Globus pallidus (tissue), 1 donor: ENCODE measurements at places on chromosomes 2 and 18.

GRCh38 chr18:26227051-26227670 lies 916 bp downstream of the TAF4B start:
- DNase-seq: no peak

GRCh38 chr2:37119157-37119556 lies 34.8 kb downstream of the GPATCH11 start:
- no peak for DNase-seq

DNA sequence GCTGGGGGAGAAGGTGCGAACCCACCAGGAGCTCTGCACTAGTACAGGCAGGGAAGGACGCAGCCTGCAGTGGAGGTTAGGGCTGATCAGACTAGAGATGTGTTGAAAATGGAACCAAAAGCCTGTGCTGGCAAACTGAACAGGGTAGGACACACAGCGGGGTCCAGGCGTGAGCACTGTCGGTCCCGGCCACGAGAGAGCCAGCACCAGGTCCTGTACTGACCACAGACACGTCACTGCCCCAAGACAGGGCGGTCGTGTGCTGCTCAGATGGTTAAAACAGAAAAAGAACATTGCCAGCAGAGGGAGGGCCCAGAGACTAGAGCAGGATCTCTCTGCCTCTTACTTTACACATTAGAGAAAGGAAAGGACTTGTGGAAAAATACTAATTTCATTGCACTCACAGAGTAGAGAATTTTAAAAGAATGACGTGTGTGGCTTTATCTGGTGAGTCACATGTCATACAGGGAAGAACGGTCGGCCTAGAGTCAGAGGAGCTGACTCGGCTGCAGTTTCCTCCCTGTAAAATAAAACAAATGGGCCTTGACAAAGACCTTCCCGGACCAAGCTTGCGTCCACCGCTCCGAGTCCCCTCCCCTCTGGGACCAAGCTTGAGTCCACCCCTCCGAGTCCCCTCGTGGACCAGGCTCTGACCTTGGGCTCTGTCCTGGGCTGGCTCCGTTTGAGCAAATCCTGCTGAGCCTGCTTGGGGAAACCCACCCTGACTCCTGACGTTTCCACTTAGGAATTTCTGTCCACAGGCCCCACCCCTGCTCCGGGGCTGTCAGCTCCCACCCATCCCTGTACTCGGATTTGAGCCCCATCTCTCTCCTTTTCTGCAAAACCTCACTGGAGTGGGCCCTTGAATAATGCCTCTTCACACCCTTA lies 16.7 kb upstream of the ADI1 start:
- DNase-seq: no peak

DNA sequence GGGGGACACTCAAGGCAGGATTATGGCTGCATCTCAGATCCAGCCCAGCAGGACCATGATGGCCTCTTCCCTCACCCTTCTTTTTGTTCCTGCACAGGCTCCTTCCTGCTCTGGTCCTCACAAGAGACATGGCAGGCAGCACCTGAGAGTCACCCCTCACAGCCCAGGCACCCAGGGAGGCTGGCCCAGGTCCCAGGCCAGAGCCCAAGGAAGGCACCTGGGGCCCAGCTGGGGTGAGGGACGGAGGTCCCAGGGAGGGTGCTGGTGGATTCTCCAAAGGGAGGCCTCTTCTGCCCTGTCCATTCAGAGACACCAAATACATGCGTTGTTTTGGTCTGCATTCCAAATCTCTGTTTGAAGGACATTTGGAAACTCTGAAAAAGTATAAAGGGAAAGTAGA lies 285.4 kb upstream of the HS6ST1 start:
- no peak for DNase-seq

DNA sequence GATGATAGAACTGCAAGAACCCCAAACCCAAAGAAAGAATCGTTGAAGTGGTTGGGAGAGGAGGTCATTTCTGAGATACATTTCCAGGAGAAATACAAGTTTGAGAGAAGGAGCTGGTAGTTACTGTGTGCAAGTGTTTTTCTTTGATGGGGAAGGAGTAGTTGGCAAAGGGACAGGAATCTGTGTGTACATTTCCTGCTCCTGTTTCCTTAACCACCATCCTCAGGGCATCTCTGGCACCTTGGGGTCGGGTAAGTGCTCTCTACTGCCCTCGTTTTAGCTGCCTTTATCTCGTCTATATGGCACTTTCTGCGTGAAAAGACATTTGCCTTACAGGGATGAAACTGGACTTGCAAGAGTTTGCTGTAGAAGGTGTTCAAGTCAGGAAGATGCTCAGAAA lies 27.3 kb downstream of the CDC42EP3 start:
- no peak for DNase-seq

DNA sequence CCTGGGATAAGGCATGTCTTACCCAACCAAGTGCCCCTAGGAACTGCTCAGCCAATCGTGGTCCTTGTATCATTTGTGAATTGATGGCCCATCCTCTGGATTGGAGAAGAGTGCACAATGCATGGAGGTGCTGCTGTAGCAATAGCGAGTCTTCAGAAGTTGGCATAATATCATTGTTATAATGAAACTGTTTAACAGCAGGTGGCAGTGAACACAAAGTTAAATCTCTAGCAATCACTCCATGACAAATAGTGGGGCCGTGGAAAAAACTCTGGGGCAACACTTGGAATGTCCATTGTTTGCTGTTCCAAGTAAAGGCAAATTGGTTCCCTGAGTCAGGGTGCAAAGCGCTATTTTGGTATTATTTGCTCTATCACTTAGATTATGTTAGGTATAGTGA lies 11.4 kb downstream of the REG1A start:
- DNase-seq: no peak

DNA sequence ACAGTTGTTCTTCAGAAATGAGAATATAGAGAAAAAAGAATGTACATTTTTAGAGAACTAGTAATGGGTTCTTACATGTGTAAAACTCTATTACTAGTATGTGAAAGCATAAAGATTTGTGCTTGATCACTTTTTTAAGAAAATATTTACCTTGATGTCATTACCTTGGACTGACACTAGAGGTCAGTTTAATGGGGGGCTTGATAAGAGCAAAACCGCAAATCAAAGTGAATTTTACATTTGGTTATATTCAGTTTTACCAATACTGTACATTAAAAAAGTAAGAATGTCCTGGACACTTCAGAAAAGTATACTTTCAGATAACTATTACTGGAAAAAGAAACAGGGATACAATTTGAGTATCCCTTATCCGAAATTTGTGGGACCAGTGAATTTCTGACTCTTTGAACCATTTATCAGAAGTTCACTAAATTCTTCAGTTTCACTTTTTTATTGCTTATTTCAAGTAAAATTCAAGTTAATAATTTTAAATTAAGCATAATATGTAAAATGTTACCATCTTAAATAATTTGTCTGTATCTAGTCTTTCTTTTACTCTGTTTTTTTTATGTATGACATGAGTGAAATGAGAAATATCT lies 1149.5 kb downstream of the DSC3 start:
- DNase-seq: no peak

DNA sequence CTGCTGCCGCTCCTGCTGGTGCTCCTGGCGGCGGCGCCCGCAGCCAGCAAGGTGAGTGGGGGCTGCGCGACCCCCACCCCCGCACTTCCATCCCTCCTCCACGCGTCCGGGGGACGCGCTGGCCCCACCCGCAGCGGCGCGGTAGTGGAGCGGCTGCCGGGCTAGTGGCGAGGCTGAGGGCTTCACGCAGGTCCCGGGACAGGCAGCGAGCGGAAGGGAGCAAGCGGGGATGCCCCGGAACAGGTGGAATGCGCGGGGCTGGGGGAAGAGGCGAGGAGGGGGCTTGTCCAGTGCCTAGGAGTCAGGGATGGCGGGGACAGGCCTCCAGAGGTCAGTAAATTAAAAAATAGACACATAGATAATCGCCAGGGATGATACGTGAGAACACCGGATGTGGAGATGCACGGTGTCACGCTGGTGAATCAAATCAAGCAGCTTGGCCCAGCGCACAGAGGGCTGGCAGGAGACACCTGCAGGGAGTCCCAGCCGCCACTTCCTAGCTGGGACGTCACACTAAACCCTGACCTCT lies 403 bp downstream of the COL4A3 start:
- no peak for DNase-seq

DNA sequence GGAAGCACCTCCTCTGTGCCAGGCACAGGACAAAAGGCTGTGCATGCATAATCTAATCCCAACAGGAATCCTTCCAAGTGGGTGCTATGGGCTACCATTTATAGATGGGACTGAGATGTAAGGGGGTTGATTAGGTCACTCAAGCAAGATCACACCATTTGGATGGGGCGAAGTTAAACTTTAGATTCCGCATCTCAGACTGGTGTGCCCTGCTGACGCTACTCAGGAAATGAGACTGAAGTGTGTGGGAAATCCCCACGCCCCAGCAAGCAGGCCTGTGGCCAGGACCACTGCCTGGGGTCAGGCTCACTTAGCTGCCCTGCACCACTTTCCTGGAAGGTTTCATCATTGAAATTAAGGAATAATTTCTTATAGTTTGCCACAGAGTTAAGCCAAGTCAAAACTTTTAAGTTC lies 70.5 kb upstream of the PPP1CB start:
- DNase-seq: peak; percentile 20
